ENCODE measurements at places on chromosomes 1 and 21. TPM values are rescaled to one million over a fixed set of nuclear protein-coding genes. Genes with fewer than 3 reads are reported as not detected.

ADAM15 gene
- 35.0 TPM for total RNA-seq

CLCA1 gene
- total RNA-seq, result not detected

IFFO2 gene
- 19.6 TPM for total RNA-seq

OR6K3 gene
- not detected for total RNA-seq

ZNF670 gene
- 16.4 TPM for total RNA-seq

RYR2 gene
- total RNA-seq, result 23.9 TPM

WDR64 gene
- not detected for total RNA-seq
